ENCODE measurements at places on chromosomes 1 and 21.
A peak's percentile ranks its signal among the peaks of the same experiment; 100 is the strongest.

DNA sequence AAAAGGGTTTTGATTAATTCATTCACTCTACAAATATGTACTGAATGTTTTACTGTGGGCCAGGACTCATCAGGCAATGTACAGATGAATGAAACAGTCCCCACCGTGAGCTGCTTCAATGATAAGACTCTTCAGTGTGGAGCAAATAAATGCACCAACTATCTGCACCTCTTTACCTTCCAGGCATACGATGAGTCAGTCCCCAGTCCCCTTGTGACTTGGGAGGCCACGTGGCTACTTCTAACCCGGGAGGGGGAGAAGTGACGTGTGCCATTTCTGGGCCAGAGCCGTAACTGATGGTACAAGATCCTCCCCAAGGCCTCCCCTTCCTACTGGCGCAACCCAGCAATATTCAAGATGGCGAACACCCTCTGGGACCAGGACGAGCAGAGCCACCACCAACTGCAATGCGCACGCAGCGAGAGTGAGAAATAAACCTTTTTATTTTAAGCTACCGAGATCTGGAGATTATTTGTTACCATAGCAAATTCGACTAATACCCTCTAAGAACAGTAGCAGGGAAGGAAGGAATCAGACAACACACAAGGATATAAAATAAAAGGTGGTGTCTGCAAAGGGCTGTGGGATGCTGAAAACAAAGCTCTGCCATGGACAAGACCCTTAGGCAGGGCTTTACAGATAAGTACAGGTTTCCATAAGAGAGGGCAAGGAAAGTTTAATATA lies 74.5 kb downstream of the NPHP4 start:
- DNase-seq, result no peak

DNA sequence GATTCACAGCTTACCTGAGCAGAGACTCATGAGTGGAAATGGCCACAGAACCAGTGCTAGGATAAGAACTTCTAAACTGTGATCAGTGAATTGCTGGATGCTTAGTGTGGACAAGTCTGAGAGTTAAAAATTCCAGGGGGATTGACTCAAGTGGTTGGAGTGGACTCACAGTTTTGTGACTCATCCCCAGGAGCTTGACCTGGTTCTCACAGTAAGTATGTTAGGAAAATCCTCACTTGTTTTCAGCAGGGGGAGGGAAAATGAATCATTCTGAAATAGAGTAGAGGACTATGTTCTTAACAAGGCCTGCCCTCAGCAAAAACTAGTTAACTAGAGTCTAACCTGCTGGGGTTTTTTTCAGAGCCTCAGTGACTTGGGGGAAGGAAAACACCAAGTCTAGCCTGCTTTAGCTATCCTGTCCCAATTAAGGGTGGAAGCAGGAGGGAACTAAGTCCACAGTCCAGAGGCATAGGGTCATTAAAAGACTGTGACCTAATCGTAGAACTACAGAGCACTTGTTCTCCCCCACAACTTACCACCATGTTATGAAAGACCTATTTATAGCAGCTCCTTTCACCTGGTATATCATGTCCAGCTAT lies 6.1 kb upstream of the CDC73 start:
- no peak for DNase-seq

GRCh38 chr1:35038723-35039122 lies 7.0 kb upstream of the ZMYM6 start:
- no peak for DNase-seq

DNA sequence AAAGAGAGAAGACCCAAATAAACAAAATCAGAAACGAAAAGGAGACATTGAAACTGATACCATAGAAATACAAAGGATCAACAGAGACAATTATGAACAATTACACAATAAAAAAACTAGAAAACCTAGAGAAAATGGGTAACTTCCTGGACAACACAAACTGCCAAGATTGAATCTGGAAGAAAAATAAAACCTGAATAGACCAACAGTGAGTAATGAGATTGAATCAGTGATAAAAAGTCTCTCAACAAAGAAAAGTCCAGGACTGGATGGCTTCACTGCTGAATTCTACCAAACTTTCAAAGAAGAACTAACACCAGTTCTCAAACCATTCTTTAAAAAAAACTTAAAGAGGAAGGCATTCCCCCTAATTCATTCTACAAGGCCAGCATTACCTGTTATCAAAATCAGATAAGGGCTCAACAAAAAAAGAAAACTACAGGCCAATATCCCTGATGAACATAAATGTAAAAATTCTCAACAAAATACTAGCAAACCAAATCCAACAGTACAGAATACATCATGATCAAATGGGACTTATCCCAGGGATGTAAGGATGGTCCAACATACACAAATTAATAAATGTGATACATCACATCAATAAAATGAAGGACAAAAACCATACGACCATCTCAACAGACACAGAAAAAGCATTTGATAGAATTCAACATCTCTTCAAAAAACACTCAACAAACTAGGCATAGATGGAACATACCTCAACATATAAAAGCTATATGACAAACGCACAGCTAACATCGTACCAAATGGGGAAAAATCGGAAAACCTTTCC lies 119.9 kb downstream of the ACBD6 start:
- no peak for DNase-seq

GRCh38 chr1:152141971-152142584 lies 16.9 kb downstream of the RPTN start:
- peak; percentile 52 for DNase-seq

All from H1 (cell line).